ENCODE measurements at places on chromosomes 5 and 9.

DNA sequence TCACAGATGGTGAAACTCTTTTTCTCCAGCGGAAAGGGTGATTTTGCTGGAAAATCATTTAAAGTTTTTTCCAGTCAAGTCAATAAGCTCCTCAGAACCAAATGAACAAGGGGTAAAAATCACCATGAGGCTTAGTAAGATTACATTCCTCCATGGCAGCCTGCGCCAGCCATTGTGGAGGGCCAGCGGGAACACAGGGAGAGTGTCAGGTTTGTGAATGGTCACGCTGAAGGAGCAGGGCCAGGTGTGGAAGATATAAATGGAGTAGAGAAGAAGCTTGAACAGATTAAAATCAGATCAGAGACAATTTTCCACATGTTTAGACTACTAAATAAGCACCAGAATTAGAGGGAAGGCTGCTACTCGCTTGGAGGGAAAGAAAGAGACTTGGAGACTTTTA is 208.8 kb downstream of the NR3C1 start:
- DNase-seq: no peak

- peak; percentile 4 for DNase-seq
Measured at GRCh38 chr5:56696900-56697299, 118.4 kb upstream of the MAP3K1 start.

- no peak for DNase-seq
Measured at GRCh38 chr9:127095411-127095810, 27.0 kb downstream of the ANGPTL2 start.

- DNase-seq: no peak
Measured at GRCh38 chr9:130305381-130305780, 39.8 kb downstream of the HMCN2 start.

GRCh38 chr5:174706997-174707572 is 17.3 kb upstream of the MSX2 start:
- DNase-seq: no peak

- DNase-seq: no peak
Measured at GRCh38 chr5:10102706-10103497, 146.8 kb downstream of the ATPSCKMT start.

DNA sequence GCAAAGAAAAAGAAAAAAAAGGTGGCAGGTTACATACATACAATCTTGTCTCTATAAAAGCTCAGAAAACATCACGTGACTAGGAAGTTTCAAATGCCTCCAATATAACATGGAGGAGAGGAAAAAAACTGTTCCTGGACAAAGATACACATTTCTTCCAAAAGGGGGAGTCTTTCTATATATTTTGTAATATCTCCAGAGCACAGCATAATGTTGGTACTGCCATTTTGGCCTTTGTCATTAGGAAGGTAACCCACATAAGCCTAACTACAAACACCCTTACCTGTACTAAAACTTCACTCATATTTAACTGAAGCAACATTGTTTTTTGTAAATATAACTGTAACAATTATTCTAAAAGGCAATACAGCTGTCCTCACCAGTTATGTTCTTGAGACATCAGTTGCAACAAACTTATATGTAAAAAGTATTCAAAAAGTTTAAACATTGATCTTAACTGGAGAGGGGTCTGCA is 1.2 kb upstream of the BTF3 start:
- no peak for DNase-seq

DNA sequence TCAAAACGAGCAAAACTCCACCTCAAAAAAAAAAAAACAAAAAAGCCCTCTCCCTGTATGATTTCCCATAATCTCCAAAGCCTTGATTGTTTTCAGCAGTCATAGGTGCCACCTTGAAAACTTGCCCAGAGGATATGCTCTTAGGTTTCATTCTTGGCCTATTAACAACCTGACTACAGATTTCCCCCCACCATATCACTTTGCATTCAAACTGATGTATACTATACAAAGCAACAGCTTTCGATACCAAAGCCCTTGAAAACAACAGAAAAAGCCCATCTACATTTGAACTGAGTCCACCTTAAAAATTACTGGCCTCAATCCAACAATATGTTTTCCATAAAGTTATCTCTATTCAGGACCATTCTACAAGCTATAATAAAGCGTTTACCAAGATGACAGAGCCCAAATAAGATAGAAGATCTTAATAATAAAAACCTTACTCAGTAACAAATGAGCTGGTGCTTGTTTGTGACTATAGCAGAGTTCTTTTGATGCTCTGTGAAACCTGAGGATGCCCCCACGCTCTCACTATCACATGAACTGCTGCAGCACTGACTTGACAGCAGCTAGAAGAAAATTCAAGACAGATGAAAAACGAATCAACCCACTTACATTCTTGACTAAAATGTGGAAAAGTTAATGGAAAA is 44.4 kb downstream of the FNBP1 start:
- DNase-seq: no peak

- DNase-seq: peak; percentile 3
Measured at GRCh38 chr9:92406477-92406876, 2.1 kb upstream of the OGN start.

GRCh38 chr5:64292611-64293215 is 127.1 kb downstream of the RNF180 start:
- no peak for DNase-seq

DNA sequence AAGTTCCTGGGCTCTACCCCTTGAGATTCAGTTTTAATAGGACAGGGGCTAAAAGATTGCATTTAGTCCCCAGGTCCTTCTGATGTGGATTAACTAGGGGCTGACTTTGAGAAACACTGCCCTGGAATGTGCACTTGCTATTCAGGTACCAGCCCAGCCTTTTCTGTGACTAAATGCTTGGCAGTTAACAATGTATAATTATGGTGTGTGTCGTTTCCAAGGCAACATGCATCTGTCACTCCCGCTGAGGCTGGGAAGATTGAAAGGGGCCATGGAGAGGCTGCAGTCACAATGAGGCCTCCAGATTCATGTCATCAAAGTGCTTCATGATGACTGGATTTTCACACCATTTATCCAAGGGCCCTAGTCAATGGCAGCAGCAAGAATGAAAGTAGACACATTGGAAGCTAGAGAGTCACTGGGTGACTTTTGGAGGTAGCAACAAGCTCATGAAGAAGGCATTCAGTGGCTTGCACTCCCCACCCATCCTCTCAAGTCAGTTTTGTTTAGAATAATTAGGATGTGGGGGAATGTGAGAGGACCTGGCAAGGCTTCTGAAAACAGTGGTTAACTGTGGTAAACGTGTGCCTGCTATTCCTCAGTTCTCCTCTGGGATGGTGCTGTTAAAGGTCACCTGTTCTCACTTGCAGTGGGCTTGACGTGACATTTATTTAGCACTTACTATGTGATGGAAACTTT is 28.3 kb downstream of the RAI14 start:
- no peak for DNase-seq

DNA sequence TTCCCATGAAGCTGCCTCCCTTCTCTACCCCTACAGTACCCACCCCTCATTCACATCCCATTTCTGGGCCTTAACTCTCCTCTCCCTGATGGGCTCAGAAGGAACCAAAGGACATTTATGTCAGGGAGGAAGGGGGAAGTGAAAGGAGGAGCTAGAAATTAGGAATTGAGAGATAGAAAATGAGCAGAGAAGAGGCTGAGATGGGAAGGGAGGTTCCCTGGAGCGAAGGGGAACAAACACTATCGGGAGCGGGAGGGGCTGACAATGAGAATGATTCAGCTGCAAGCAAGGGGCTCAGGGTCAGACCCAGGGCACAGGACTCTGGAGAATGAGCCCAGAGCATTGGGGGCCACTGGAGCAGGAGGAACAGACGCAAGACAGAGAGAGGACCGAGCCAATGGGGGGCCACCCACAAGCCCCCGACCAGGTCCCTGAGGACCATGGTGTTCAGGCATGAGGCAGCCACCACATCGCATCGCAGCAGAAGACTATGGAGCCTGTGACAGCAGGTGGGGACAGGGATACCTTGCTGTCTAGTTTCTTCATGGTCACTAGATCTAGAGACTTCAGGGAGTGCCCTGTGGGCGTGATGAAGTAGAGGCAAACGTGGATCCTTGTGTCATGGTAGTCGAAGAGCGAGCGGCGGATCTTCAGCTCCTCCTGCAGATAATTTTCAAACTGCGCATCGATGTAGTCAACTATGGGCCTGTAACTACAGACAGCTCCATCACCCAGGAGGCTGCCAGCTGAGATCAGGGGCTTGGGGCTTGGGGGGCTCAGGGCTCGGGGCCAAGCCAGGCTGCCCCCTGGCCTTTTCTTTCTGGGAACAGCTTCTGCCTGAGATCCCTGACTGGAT is 13.6 kb downstream of the SEPTIN8 start:
- DNase-seq: no peak

DNA sequence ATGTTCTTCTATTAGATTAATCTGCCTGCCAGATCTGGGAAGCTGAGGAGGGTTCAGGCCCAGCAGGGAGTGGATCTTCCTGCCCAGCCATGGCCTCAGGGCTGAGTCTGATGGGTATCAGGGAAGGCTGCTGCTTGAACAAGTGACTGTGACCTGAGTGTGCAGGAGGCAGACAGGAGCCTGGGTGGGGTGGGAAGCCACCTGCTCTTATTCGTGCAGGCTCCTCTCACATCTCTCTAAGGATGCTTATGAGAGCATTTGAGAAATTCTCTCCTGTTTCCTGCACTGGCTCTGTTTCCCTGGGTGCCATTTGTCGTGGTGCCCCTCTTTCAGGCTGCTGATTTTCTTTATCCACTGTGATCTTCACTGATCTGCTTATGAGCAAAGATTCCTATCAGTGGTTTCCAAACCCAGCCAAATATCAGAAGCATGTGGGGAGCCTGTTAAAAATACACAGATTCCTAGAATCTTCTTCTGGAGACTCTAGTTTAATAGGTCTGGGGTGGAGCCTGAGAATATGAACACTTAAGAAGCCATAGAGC is 2.1 kb downstream of the RGS3 start:
- DNase-seq: no peak

DNA sequence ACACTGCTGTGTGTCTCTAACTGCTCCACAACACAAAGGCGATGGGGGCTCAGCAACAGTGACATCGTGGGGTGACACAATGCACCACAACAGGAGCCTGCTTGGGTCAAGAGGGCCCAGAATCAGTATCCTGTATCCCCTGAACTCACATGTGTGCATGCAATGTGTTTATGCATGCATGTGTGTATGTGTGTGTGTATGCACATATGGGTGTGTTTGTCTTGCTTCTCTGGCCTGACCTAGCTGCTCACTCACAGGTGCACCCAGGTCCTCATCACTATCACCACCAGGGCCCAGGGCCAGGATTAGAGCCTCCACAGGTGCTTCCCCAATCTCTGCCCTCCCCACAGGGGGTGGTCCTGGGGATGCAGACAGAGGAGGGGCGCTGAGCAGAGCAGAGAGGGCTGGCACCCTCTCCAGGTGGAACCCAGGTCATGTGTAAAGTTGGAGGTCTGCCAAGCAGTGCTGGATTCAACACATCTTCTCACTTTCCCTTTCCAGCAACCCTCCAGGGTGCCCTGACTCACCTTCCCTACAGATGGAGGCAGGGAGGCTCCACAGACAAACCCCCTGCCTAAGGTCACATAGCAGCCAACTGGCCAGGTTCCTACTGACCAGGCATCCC is 18.1 kb upstream of the ZNF484 start:
- DNase-seq: no peak

DNA sequence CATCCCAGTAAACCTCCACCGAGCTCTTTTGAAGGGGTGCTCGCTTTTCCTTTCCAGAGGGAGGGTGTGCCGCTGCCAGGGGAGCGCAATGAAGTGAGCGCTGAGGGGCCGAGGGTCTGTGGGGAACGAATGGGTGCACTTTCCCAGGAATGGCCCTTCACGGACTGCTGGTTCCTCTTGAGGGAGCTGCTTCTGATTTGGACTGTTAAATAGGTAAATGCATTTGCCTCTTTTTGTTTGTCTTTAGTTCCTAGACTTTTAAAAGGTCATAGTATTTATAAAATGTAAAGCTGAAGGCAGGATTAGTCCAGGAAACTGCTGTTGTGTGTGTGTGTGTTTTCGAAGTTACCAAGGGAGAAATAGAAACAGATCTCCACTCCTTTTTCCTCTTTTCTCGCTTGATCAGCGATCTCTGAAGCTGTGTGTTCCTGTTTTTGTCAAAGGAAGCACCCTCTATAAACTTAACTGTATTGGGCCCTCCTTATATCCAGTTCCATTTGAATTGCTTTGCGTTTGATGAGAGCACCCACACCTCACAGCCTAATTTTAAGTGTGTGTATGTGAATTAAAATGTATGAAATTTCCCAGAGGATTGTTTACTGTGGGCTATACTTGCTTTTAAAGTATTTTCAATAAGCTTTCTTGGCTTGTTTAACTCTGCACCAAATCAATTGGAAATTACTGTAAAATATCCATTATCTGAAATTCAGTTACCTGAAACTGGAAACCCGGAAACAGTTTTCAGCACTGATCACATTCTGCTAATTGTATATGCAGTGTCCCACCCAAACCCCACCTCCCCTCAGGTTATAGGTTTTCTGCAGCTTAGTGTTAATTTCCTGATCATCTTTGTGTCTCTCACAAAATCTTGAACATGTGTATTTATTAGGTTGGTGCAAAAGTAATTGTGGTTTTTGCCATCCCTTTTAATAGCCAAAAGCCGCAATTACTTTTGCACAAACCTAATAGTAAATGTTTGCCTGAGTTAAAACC is 966 bp downstream of the SNX2 start:
- no peak for DNase-seq

DNA sequence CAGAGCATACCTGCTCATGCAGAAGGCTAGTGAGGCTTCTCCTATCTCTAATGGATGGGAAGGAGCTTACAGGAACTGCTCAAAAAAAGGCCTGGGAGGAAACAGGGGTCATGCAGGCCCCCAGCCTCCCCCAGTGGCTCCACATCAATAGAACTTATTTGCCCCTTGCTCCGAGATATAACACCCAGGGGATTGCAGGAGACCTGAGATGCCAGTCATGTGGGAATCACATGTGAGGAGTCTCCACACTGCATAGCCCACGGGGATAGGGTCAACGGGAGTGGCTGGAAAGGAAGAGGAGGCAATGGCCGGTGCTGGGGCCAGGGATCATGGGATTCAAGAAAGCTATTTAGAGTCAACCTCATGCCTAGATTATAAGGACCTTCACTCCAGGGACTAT is 76.2 kb downstream of the NRG2 start:
- no peak for DNase-seq

DNA sequence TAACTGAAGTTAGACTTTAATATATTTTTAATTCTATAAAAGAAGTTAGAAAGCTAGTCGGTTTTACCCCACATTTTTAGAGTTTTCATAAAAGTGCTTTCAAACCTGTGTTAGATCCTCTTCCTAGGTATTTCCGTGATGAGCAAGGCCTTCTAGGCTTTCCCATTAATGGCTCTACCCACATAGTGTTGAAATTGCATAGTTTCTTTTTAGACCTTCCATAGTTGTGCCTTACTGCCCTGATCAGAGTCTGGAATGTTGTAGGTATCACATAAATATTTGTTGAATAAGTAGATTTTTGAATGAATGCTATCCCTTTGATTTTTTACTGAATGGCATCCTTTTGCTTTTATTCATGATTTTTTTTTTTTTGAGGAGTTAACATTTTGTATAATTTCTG is 45.3 kb upstream of the GPR21 start:
- DNase-seq: no peak

- no peak for DNase-seq
Measured at GRCh38 chr9:4519604-4520003, 29.3 kb downstream of the SLC1A1 start.

- DNase-seq: no peak
Measured at GRCh38 chr5:173944511-173944910, 44.5 kb upstream of the C5orf47 start.

GRCh38 chr5:154228696-154229095 is 38.2 kb downstream of the GALNT10 start:
- no peak for DNase-seq

GRCh38 chr5:147361441-147362175 is 126.8 kb downstream of the STK32A start:
- no peak for DNase-seq

GRCh38 chr5:172901012-172901780 is 58.0 kb upstream of the RPL26L1 start:
- DNase-seq: no peak

All from T follicular helper cell (primary cell).